ENCODE measurements at places on chromosomes 13 and 19.

DNA sequence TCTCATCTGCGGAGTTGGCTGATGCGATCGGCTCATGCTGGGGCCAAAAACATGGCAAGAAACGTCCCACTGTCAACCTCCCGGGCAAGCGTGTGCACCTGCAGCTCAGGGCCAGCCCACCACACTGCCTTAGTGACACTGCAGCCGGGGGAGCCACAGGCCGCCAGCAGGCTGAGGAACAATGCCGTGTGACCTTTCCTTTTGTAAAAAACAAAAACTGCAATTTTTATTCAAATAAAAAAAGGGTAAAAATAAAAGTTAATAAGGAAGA lies 18.8 kb upstream of the TMEM255B start:
- no peak for DNase-seq

GRCh38 chr13:63287926-63288325 lies 1872.3 kb upstream of the PCDH20 start:
- no peak for DNase-seq

DNA sequence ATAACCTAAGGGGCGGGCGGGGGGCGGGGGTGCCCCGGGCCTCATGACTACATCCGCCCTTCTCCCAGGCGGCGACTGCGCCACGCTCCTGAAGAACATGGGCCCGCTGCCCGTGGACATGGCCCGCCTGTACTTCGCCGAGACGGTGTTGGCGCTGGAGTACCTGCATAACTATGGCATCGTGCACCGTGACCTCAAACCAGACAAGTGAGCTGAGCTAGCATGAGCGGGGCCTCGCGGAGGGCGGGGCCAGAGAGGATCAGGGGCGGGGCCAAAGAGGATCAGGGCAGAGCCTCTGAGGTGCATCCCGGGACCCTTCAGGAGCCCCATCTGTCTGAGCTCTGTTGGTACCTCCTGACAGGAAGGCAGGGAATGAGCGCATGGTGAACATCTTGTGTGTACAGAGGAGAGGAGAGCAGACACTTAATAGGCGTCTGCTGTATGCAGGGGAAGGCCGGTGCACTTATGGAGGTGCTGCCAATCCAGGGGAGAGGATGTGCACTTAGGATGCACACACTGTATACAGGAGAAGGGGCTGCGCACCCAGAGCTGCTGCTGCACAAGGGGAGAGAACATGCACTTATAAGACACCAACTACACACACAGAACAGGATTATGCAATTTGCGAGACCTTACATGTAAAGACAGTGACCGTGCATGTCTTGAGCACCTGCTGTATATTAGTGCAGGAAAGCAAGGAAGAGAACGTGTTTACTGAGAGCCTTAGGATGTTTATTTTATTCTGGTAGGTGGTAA lies 20.9 kb upstream of the PIK3R2 start:
- DNase-seq, result no peak

GRCh38 chr19:1324806-1325567 lies 39.3 kb downstream of the EFNA2 start:
- no peak for DNase-seq

DNA sequence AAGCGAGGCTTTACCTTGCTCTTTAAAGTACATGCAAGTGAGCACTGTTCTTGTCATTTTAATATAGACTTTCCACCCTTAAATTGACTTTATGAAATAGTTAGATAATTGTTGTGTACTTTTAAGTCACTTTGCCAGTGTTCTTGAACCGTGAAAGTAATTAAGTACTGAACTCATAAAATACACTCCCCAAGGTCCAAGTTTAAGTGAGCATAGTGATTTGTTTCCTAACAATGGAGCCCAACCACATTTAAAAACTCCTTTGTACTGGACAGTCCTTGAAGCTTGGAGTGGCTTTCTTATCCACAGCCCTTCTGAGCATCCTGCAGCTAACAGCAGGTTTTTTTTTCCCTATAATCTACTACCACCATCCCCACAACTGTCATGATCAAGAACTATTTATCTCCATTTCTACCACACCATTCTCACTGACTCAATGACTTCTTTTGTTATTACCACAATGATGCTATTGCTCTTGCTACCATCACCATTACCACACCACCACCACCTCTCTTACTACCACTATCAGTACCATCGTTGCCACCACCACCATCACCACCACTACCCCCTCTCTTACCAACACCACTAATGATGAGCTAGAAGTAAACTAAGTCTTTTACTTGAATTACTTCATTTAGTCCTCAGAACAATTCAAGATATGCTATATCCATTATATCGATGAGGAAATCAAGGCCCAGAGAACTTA lies 452.6 kb downstream of the DIAPH3 start:
- DNase-seq, result no peak

DNA sequence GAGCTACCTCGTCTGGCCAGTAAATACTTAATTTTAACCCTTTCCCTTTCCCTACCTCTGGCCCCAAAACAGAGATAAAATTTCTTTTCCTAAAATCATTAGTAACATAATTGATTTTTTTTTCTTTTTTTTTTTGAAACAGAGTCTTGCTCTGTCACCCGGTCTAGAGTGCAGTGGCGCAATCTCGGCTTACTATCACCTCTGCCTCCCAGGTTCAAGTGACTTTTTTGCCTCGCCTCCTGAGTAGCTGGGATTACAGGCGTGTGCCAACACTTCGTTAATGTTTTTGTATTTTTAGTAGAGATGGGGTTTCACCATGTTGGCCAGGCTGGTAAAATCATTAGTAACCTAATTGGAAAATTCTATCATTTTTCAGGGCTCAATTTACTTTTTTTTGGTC lies 10.4 kb upstream of the TRIM13 start:
- DNase-seq, result no peak

GRCh38 chr19:43504426-43505185 lies at the start of gene PHLDB3:
TSS of gene PHLDB3 (minus strand) at chr19:43504746. CDS start at chr19:43504118, 628 bp downstream.
- DNase-seq, result peak; percentile 28

DNA sequence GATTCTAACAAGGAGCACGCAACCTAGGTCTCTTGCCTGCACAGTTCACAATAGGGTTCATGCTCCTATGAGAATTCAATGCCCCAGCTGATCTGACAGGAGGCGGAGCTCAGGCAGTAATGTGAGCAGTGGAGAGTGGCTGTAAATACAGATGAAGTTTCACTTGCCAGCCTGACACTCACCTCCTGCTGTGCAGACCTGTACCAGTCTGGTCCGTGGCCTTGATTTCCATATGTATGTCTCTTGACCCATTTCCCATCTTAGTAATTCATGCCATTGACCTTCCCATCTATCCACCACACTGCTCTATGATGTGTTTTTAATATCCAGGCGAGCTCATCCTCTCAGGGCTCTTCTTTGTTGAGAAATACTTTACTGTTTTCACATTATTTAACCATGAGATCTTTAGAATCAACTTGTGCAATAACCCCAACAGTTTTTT lies 95.2 kb downstream of the LRCH1 start:
- no peak for DNase-seq

DNA sequence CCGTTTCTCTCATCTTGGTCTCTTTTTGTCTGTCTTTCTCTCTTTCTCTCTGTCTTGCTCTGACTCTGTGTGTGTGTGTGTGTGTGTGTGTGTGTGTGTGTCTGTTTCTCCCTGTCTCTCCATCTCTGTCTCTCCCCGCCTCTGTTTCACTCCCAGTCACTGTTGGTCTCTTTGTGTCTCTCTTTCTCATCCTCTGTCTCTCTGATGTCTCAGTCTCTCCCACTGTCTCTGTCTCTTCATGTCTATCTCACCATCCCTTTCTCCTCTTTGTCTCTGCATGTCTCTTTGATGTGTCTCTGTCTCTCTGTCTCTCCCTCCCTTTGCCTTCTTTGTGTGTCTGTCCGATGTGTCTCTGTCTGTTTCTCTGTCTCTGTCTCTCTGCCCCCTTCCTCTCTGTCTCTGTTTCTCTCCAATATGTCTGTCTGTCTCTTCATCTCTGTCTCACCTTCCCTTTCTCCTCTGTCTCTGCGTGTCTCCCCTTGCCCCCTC lies 2.5 kb downstream of the NFIC start:
- no peak for DNase-seq

- no peak for DNase-seq
These were observed 836.1 kb upstream of the PCDH20 start for GRCh38 chr13:62251734-62252133.

DNA sequence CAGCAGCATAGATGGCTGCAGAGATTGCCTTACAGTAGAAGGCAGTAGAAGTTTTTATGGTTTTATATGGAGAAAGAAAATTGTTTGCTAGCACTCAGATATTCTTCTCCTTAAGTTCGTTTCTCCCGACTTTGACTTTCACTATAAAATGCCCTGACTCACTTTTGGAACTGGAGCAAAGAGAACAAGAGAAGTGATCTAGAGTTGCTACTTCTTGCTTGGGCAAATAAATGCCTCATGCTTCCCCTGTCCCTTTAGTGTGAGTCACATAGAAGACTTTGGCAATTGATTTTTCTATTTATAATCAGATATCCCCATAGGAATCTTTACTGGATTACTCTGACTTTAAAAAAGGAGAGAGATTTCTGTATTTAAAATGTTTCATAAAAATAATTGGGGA lies 46.9 kb downstream of the ITGBL1 start:
- no peak for DNase-seq

GRCh38 chr13:29935309-29935981 lies 85.0 kb upstream of the UBL3 start:
- DNase-seq, result peak; percentile 51

DNA sequence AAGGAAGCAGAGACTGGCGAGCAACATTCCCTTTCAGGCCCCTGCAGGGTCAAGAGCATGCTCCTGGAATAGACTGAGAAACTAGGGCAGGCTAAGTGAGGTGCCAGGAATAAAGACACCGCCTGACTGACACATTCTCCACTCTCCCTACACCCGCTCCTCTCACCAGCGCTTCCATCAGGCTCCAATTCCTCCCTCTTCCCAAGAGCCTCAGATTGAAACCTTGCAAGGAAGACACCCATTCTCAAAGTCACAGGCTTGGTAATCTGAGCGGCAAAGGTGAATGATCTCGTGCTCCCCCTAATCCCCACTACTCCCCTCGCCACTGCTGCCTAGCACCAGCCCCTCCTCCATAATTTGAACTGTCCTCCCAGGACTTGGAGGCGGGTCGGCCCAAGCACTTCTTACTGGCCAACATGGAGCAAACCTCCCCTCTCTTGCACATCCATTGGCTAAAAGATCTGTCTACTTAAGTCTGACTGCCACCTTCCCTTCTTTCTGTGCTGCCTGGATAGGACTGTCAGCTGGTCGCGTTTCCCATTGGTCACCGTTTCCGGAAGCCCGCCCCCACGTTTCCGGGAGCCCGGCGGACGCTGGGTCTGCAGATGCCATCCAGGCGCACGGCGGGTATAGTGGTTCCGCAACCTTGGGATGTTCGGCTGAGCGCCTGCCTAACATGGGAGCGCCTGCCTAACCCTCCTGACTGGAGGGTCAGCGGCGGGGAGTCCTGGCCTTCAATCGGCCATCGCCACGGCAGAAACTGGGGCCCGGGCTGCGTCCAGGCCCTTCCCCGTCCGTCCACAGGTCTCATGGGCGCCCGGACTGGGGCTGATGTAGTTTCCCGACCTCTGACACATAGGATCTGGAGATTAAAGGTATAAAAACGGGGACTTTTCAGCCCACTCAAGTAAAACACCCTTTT lies 33.6 kb downstream of the ZNF383 start:
- peak; percentile 35 for DNase-seq

DNA sequence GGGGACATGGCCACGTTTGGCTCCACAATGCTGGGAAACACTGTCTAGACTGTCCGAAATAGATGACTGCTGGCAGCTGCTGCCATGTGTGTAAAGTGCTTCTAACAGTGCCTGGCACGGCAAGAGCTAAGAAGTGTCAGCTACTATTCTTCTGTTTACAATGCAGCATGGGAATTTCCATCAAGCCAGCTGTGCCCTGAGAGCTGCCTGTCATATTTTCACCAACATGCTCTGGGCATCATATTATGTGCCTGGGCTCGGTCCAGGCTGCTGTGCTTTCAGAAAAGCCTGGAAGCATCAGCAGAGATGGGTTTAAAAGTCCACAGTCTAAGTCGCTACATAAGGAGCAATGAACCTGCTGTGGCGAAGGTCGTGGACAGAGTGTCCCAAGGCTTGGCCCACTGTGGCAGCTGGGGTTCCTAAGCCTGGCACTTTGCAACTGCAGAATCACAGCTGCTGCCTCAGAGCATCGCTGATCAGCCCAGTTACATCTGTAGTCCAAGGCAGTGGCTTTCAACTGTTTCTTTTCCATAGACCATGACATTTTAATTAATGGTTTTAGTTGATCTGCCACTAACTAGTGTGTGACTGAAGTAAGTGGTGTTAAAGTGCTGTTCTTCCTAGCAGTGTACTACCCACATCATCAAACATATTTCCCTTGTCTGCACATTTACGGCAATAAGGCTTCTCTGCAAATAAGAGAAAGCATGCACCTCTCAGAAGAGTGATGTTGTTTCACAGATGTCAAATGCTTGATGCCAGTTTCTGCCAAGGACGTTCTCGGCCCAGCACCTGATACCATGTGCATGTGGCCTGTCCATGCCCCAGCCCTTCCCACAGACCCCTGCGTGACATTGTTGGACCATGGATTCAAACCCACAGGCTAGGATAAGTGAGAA lies 95.7 kb upstream of the C1QTNF9B start:
- DNase-seq, result no peak

DNA sequence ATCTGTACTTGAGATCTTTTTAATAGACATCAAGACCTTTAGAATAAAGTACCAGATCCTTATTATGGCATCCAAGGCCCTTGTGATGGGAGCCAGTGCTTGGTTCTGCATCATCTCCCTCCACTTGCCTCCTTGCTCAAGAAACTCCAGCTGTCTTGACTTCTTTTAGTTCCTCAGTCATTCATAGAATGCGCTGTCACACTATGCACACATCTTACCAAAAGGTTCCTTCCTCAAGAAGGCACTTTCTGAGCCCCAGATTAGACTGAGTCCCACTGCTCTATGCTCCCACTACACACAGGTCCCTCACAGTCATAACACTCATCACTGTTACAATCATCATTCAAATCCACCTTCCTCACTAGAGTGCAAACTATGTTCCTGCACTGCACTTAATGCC lies 57.8 kb upstream of the ITM2B start:
- DNase-seq, result no peak

DNA sequence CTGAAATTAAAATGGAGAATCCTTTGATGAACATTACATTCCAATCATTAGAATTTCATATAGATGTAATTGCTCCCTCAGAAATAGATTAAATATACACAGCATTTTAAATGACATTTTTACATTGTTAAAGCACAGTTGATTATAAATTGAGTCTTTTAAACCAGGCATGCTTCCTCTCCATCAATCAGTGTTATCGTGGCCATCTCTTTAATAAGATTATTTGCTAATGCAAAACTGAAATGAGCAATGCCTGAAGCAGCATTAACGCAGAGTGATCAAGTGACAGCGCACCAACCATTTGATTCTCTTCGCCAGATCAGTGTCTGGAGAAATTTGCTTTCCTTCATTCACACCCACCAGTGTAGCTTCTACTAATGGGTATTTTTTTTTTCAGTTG lies 259.8 kb downstream of the OXGR1 start:
- DNase-seq, result no peak

DNA sequence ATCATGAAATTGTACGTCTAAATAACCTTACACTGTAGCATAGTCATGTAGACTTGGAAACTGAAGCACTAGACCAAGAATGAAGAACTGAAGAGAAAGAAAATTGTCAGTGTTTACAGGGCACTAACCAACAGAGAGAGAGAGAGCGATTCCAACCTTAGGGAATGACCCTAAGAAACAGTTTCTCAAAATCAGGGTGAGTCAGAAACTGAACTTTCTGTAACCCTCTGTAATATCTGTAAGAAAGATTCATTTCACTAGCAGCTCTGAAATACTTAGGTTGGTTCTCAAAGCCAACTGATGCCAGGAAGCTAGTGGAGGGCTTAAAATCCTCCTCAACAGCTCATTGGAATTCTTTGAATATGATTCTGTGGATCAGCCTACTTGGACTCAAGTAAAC lies 936.9 kb downstream of the EFNB2 start:
- DNase-seq, result no peak

All from T-helper 1 cell (primary cell).